ENCODE measurements at places on chromosomes 1 and 21.
A peak's percentile ranks its signal among the peaks of the same experiment; 100 is the strongest.

- no peak for DNase-seq
Measured at GRCh38 chr1:46150085-46150484, 17.7 kb upstream of the PIK3R3 start.

DNA sequence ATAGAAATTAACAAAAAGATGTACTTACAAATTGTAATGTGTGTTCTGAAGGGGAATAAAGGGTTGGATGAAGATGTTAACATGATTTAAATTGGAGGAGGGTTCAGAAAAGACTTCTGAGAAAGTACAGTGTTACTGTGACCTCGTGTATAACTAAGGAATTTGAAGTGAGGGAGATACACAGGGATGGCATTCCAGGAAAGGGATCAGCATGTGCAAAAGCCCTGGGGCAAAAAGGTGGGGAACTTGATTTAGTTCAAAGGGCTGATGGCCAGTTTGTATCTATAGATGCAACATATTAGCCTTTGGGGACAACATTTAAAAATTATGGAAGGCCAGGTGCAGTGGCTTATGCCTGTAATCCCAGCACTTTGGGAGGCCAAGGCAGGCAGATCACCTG, 33.3 kb upstream of the DEGS1 start:
- no peak for DNase-seq

DNA sequence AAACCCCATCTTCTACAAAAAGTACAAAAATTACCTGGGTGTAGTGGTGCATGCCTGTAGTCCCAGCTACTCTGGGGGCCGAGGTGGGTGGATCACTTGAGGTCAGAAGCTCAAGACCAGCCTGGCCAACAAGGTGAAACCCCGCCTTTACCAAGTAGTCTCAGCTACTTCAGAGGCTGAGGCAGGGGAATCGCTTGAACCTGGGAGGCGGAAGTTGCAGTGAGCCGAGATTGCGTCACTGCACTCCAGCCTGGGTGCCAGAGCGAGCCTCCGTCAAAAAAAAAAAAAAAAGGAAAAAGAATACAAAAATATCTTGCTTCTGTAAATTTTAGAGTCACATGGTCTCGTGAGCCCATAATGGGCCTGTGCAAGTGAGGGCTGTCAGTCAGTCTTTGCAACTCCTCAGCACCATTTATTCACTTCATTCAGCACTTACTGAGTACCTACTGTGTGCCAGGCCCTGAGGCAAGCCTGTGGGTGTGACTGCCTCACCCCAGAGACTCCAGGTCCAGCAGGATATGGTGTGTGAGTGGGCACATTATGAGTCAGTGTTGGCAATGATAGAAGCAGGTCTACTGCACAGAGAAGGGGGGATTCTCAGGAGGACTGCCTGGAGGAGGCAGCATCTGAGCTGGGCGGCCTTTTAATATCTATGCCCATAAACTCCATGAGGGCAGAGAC, 46.8 kb upstream of the TARDBP start:
- DNase-seq, result no peak

- no peak for DNase-seq
Measured at GRCh38 chr1:168923521-168924136, 182.9 kb upstream of the ATP1B1 start.

DNA sequence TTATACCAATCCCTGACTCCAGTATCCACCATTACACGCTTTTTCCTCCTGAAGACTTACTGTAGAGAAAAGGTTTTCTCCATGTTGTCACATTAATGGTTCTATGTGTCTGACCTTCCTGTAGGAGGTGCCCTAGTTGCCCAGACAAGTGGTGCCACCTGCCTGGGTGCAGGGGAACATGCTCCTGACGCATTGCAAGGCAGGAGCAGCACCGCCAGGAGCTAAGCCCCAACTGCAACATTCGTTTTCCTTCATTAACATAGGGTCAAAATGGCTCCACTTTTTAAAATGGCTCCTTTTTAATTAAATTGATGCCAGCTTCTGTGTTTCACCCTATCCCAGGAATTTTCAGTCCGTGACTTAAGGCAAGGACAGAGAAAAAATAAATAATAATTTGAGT, 220.1 kb upstream of the SAMSN1 start:
- DNase-seq, result no peak

GRCh38 chr1:152870831-152871730, 7.0 kb upstream of the SMCP start:
- DNase-seq, result no peak

GRCh38 chr1:62500210-62500609, 63.4 kb downstream of the USP1 start:
- no peak for DNase-seq

GRCh38 chr1:49213301-49213700, 436.6 kb upstream of the BEND5 start:
- no peak for DNase-seq

GRCh38 chr1:234322979-234323378, 50.3 kb upstream of the COA6 start:
- DNase-seq, result no peak

- DNase-seq, result no peak
Measured at GRCh38 chr1:226455843-226456242, 48.0 kb upstream of the PARP1 start.

- DNase-seq, result peak; percentile 41
Measured at GRCh38 chr1:89780721-89781120, 40.1 kb upstream of the LRRC8D start.

DNA sequence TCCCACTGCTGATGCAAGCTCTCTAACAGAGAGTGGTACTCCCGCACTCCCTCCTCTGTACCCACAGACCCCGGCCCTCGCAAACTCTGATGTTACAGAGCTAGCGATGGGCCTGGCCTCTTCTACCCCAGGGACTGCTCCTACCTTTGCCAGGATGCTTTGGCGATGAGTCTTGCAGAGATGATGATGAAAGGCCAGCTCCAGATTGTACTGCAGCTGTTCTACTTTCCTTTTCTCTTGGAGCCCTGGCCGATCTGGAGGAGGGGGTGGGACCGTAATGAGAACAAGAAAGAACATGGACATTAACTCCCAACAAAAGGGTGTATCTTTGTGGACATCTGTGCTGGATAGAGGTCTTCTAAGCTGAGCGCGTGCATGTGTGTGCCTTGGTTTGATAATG, 6.0 kb upstream of the LINGO4 start:
- DNase-seq, result no peak

DNA sequence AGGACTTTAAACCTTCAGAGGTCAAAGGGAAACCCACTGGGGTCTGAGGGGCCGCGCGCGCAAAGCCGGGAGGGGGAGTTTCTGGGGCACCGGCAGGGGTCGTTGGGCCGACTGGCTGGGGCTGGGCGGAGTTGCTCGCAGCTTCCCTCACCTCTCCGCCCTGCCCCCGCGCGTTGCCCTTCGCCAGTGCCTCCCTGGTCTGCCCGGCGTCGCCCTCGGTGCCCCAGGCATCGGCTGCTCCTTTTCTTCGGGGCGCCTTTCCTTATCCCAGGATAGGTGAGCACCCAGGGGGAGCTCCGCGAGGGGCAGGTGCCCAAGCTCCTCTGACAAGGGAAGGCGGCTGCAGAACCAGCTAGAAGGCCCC, 390 bp upstream of the NGF start:
- no peak for DNase-seq

DNA sequence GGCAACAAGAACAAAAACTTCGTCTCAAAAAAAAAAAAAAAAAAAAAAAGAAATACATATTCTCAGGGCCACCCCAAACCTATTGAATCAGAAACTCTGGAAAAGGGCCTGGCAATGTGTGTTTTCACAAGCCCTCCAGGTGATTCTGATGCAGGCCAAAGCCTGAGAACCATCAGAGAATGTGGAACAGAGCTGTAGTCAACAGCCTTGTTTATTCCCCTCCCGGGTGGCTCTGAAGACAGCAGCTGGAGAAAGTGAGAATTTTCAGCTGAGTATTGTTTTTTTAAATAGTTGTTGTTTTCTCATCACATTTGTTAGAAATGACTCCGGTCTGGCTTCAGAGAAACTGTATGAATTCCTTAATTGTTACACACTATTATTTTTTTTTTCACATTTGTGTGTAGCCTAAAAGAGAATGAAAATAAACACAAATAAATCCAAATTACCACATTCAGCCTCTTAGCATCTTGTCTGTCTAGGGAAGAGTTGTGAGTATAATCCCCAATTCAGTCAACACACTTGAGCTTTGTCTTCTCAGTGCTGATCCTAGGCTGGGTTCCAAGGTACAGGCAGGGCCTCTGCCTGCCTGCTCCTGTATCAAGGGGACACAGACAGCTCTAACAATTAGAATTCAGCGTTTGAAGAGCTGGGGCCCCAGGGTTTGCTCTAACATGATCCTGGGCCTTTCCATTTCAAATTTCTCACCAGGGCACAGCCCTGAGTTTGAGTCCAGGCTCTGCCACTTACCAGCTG, 6.6 kb upstream of the AZIN2 start:
- DNase-seq, result no peak

GRCh38 chr1:231272173-231272572, 31.2 kb downstream of the GNPAT start:
- DNase-seq, result no peak

- DNase-seq, result no peak
Measured at GRCh38 chr1:226404063-226404903, 3.6 kb downstream of the PARP1 start.

DNA sequence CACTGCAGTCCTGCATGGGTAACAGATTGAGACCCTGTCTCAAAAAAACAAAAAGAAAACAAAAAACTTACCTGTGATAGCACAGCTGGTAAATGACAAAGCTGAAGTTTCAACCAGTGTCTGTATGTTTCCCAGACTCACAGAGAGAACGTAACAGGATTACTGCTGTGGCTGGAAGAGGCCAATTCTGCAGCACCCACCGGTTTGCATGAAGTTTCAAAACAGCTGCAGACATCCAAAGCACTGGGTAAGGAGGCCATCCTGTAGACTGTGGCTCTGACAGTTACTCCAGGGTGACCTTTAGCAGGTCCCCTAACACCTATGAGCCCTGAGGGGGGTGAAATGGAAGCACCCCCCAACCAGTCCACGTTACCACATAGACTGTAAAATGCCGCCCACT, 7.5 kb downstream of the ID3 start:
- DNase-seq, result no peak

DNA sequence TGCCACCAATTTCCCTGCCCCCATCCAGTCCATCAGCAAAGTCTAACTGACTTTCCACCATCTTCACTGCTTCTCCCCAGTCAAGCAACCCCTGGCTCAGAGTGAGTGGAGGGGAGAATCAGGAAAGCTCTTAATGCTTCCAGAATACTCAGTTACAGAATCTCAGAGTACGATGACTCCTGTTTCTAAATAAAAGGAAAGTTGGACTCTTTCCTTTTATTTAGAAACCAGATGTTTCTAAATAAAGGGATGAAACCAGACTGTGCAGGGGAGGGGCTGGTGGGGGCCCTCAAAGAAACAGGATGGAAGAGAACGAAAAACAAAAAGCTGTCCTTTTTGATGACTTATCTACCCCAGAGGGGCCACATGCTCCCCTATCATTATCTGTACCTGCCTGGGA, 85.2 kb upstream of the PPM1J start:
- no peak for DNase-seq

DNA sequence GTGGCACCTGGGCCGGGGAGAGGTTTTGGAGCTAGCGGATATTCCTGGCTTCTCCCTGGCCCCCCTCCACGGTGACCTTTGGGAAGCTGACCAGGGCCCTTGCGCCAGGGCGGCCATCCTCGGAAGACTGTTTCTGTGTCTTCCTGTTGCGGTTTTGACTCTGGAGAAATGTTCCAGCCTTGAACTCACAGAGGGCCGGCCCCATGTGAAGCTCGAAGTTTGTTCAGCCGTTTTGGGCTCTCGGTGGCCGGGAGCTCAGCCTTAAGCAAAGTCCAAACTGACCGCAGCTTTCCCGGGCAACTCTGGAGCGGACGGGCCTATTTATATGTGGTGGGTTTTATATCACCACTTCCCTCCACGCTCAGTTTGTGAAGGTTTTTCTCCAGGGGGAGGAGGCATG, 17.0 kb upstream of the WNT4 start:
- DNase-seq, result no peak

GRCh38 chr21:29920938-29921337, 18.9 kb downstream of the GRIK1 start:
- no peak for DNase-seq

GRCh38 chr1:61487801-61488200, 237.1 kb downstream of the TM2D1 start:
- no peak for DNase-seq

DNA sequence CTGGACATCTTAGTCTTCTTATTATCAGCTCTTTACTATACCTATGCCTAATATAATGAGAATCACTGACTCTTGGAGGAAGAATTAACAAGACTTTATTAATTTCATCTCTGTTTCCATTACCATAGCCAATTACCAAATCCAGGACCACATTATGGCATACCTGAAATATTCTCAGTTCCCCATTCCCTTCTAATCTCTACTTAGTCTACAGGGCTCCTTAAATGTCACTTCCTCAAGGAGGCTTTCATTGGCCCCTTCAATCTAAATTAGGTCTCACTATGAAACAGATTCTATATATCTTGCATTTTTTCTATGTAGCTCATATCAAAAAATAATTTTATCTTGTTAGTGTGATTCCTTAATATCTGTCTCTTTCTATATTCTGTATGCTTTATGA, 371.2 kb downstream of the PTBP2 start:
- DNase-seq, result no peak

DNA sequence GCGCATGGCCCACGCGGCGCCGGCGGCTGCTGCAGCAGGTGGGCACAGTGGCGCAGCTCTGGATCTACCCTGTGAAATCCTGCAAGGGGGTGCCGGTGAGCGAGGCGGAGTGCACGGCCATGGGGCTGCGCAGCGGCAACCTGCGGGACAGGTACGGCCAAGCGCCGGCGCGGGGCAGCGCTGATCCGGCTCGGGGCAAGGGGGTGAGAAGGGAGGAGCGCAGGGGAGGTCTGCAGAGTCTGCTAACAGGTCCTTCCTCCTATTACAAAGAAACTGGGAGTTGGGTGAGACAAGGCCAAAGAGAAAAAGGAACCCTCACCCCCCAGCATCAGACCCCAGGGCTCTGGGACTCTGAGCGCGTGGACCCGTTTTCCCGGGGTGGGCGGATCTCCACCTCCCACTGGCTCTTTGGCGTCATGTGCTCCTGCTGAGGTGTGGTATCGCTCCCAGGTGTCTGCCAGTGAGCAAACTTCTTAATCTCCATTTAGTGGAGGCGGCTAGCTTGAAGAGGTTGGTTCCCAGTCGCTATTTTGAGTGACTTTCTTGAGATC, 431 bp downstream of the MTARC1 start:
- DNase-seq, result peak; percentile 12

GRCh38 chr1:33460947-33461629, 11.4 kb upstream of the ZSCAN20 start:
- no peak for DNase-seq

GRCh38 chr1:228913626-228914414, 178.5 kb downstream of the RHOU start:
- no peak for DNase-seq

- DNase-seq, result no peak
Measured at GRCh38 chr1:172514108-172514507, 18.8 kb upstream of the SUCO start.
